ENCODE measurements at places on chromosomes 2 and 18.
A peak's percentile ranks its signal among the peaks of the same experiment; 100 is the strongest.

DNA sequence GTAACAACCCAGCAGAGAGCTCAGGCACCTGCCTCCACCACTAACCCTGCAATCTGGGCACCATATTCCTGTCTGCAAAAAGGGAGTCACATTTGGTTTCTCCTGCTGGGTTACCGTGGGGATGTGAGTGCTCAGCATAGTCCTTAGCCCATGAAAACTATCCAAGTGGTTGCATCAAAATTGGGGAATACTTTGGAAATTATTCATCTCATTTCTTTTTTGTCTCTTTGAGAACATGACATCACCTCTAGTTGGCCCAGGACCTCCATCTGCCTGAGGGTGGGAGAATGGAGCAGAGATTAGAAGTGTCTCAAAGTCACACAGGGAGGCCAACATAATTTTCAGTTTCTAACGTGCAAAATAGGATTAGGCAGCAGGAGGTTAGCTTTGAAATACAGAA lies 19.3 kb upstream of the SPP2 start:
- no peak for DNase-seq
- H3K36me3 ChIP-seq: no peaks in the 10 kb centered on the region

GRCh38 chr2:196917802-196918201 lies 8.7 kb downstream of the PGAP1 start:
- no peaks in the 10 kb centered on the region for H3K4me1 ChIP-seq
- H3K4me3 ChIP-seq: no peak overlapping the region
- DNase-seq: no peak
- H3K27me3 ChIP-seq: no peaks in the 10 kb centered on the region
- no peaks in the 10 kb centered on the region for H3K36me3 ChIP-seq

- no peak overlapping the region for H3K4me3 ChIP-seq
- no peak for DNase-seq
- no peak overlapping the region for H3K27ac ChIP-seq
- H3K4me1 ChIP-seq: no peaks in the 10 kb centered on the region
- no peaks in the 10 kb centered on the region for H3K27me3 ChIP-seq
These were observed 12.2 kb downstream of the ARPC2 start for GRCh38 chr2:218229239-218229638.

- H3K4me3 ChIP-seq: no peak overlapping the region
- no peak for DNase-seq
- no peak overlapping the region for H3K27ac ChIP-seq
- H3K27me3 ChIP-seq: no peaks in the 10 kb centered on the region
These were observed 13.8 kb downstream of the GRHL1 start for GRCh38 chr2:9965119-9965822.

DNA sequence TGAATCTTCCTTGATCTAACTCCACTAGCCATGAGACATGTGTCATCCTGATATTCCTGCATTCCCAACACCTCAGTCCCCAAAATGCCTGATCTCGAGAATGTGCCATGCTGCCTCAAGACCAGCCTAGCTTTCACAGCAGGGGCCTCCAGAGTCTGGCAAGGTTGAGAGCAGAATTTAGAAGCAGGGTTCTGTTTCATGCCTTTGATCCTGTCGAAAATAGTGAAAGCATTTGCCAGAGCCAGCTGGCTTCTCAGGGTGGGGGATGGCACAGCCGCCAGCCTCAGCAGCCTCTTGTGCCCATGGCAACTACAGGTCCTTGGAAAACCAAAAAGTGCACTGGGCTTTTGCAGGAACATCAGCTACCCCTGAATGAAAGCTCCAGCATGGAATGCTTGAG lies 143.5 kb downstream of the RTN4 start:
- H3K27me3 ChIP-seq: no peaks in the 10 kb centered on the region
- H3K4me3 ChIP-seq: no peak overlapping the region
- no peaks in the 10 kb centered on the region for H3K36me3 ChIP-seq
- peak overlapping the region; percentile 8 for H3K27ac ChIP-seq

DNA sequence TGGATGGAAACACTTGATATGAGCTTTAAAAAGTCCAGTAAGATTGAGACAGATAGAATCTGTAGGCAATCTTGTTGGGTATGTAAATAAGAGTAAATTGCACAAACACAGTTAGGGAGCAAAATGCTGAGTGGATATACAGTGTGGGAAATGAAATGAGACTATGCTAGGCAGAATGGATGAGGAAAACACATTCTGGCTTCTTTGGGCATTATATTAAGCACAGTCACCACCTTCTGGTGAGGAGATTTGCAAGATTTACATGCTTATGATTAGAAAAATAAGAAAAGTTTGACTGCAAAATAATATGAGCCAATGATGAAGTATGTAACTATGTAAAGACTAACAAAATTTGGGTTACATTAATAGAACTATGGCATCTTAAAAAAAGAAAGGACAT lies 2165.0 kb upstream of the CELF4 start:
- H3K27me3 ChIP-seq: no peaks in the 10 kb centered on the region
- no peaks in the 10 kb centered on the region for H3K4me1 ChIP-seq
- DNase-seq: no peak
- H3K27ac ChIP-seq: no peak overlapping the region
- no peaks in the 10 kb centered on the region for H3K36me3 ChIP-seq

- DNase-seq: no peak
- no peak overlapping the region for H3K4me3 ChIP-seq
- peaks cover 24% of the 10 kb centered on the region for H3K4me1 ChIP-seq
These were observed 135.5 kb upstream of the PKDCC start for GRCh38 chr2:41912337-41912736.

- no peak for DNase-seq
- H3K27ac ChIP-seq: no peak overlapping the region
- H3K27me3 ChIP-seq: no peaks in the 10 kb centered on the region
- no peaks in the 10 kb centered on the region for H3K4me1 ChIP-seq
- H3K36me3 ChIP-seq: no peaks in the 10 kb centered on the region
These were observed 23.3 kb upstream of the ARPC2 start for GRCh38 chr2:218193701-218194100.

- H3K36me3 ChIP-seq: no peaks in the 10 kb centered on the region
- H3K27me3 ChIP-seq: no peaks in the 10 kb centered on the region
- DNase-seq: no peak
- no peak overlapping the region for H3K4me3 ChIP-seq
These were observed 153.5 kb upstream of the NFATC1 start for GRCh38 chr18:79242246-79242645.

- H3K36me3 ChIP-seq: no peaks in the 10 kb centered on the region
- no peaks in the 10 kb centered on the region for H3K4me1 ChIP-seq
- H3K4me3 ChIP-seq: no peak overlapping the region
These were observed 13.5 kb upstream of the LBH start for GRCh38 chr2:30217644-30218337.

GRCh38 chr18:40347261-40347660 lies 1607.8 kb upstream of the PIK3C3 start:
- H3K36me3 ChIP-seq: no peaks in the 10 kb centered on the region
- H3K27ac ChIP-seq: no peak overlapping the region
- H3K27me3 ChIP-seq: no peaks in the 10 kb centered on the region
- no peak overlapping the region for H3K4me3 ChIP-seq
- no peaks in the 10 kb centered on the region for H3K4me1 ChIP-seq

DNA sequence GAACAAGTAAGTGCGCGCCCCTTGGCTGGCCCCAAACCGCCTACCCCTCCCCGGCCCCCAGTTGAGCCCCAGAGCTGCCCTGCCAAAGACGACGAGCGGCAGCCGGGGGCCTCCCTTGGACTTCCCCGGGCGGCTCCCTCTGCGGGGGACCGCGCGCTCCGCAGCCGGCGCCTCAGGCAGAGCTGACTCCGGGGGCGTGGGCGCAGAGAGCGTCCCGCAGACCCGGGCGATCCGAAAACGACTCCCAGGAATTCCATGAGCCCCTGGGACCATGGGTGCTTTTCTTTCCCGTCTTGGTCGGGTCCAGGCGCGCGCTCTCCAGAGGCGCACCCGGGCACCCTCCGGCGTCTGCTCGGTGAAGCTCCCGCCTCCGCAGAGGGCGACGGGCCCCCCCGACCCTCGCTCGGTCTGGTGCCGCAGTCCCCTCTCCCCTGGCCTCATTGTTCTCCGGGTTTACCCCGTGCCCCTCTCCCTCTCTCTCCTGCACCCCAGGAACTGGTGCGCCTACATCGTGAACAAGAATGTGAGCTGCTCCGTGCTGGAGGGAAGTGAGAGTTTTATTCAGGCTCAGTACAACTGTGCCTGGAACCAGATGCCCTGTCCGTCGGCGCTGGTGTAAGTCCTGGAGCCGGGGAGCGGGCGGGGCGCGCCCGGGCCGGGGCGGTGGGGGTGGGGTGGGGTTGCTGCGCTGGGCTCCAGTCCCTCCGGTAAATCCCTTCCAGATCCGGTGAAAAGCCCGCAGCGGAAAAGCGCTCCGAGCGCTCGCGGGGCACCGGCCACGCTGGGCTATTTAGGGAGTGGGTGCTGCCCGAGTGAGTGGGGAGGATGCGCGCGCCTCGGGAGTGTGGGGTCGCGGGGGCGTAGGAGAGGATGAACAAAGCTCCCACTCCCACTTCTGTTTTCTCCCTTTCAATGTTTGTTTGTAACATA lies 776 bp downstream of the EMILIN2 start:
- H3K4me1 ChIP-seq: peaks cover 17% of the 10 kb centered on the region
- H3K27me3 ChIP-seq: peaks cover 14% of the 10 kb centered on the region
- no peaks in the 10 kb centered on the region for H3K36me3 ChIP-seq
- peak overlapping the region; percentile 24 for H3K4me3 ChIP-seq
- DNase-seq: peak; percentile 47
- peak overlapping the region; percentile 12 for H3K27ac ChIP-seq

DNA sequence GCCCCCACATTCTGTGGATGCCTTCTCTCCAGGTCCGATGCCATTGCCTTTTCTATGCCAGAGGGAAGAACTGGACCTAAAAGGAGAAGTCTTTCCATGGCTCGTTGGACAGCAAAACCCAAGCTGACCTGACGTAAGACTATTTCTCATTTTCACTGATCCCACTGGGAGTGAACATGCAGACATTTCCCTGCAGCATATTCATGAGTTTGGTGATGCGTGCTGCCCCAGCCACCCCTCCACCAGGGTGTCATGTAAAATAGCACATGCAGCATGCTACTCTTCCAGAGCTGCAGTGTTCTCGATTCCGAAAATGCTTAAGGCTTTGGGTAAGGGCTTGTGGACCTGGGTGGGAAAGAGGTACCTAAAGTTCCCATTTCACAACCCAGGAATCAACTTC lies 221.2 kb downstream of the UXS1 start:
- H3K27ac ChIP-seq: no peak overlapping the region
- H3K4me1 ChIP-seq: no peaks in the 10 kb centered on the region
- H3K27me3 ChIP-seq: no peaks in the 10 kb centered on the region
- no peak overlapping the region for H3K4me3 ChIP-seq

DNA sequence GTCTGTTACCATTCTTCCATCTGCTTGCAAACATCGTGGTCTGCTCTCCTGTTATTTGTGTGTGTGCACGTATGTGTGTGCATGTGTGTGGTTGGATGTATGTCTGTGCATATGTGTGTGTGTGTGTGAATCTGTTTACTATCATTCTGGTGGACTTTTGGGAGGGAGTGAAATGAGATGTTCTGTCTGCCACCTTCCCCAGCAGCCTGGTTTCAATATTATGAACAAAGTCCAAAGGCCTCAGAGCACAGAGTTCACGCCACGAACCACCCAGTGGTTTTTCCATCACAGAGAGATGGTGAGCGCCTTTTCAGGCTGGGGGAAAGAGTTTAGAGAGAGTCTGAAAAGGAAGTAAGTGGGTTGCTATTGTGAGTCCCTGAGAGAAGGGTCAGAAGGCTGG lies 67.1 kb upstream of the YWHAQ start:
- no peak overlapping the region for H3K4me3 ChIP-seq

Measured in liver (tissue), 10 donors.